ENCODE measurements at places on chromosomes 5 and 9.

DNA sequence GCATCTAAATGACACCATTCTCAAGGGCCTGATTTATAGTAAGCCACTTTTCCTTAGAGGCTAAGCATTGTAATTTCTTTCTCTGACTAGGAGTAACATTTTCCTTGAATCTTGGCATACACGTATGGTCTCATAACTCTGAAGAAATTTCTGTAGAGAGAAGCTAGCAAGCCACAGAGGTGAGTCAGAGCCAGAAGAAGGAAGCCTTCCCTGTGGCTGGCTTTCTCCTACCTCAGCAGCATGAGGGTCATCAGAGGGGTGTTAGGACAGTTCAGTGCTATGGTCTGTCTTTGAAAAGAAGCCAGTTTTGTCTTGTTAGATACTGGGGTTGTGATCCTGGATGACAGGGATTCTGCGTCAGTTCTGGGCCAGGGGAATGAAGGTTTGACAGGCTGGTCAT lies 3.2 kb downstream of the SNX30 start:
- H3K27me3 ChIP-seq: no peaks in the 10 kb centered on the region
- H3K27ac ChIP-seq: no peak overlapping the region
- DNase-seq: peak; percentile 86
- H3K4me1 ChIP-seq: no peaks in the 10 kb centered on the region

GRCh38 chr5:75037106-75037505 lies 15.3 kb downstream of the GCNT4 start:
- DNase-seq: peak; percentile 51
- peaks cover 38% of the 10 kb centered on the region for H3K27me3 ChIP-seq
- no peak overlapping the region for H3K27ac ChIP-seq
- no peak overlapping the region for H3K4me3 ChIP-seq
- no peaks in the 10 kb centered on the region for H3K4me1 ChIP-seq
- no peaks in the 10 kb centered on the region for H3K36me3 ChIP-seq

DNA sequence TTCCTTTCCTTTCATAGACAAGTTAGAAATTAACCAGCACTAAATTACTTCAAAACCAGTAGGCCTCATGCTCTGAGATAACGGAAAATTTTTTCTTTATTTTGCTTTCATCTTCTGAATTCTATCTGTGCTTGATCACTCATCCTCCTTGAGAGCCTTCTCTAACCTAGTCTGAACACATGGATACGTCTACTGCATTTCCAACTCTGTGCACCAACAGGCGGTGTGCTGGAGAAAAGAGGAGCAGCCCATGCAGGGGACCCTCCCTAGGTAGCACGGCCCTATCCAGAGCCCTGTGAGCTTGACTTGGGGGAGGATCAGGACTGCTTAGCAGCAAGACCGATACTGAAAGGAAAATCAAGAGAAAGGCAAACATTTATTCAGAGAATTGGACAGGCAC lies 149.8 kb downstream of the AUH start:
- peak overlapping the region; percentile 41 for H3K27ac ChIP-seq
- no peaks in the 10 kb centered on the region for H3K27me3 ChIP-seq
- H3K4me3 ChIP-seq: no peak overlapping the region
- DNase-seq: no peak
- H3K4me1 ChIP-seq: peaks cover 17% of the 10 kb centered on the region

GRCh38 chr9:110938242-110938641 lies 100.0 kb downstream of the LPAR1 start:
- no peak overlapping the region for H3K27ac ChIP-seq
- no peaks in the 10 kb centered on the region for H3K27me3 ChIP-seq
- peaks cover 8% of the 10 kb centered on the region for H3K4me1 ChIP-seq

DNA sequence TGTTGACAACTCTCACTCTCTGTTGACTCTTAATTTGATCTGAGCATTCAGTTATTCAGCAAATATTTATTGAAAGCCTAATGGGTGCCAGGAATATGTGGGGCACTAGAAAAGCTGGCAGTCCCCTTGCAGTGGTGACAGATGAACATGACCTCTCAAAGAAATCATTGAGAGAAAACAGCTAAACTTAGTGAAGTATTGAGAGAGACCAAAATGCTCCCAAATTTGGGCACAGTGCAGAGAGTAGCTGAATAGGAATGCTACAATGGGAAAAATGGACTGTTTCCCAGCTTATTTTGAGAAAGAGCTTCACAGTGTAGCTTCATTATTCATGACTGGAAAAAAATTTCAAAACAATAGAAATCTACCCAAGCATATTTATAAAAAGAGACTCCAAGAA lies 257.9 kb downstream of the SGCD start:
- H3K4me3 ChIP-seq: no peak overlapping the region
- no peak overlapping the region for H3K27ac ChIP-seq

GRCh38 chr5:63306909-63307308 lies 655.3 kb downstream of the HTR1A start:
- no peaks in the 10 kb centered on the region for H3K4me1 ChIP-seq
- no peaks in the 10 kb centered on the region for H3K27me3 ChIP-seq
- no peaks in the 10 kb centered on the region for H3K36me3 ChIP-seq
- no peak for DNase-seq
